Endothelial cell (in vitro differentiated cells): ENCODE measurements at places on chromosomes 12 and 14. TPM values are rescaled to one million over a fixed set of nuclear protein-coding genes. Genes with fewer than 3 reads are reported as not detected.

DNA sequence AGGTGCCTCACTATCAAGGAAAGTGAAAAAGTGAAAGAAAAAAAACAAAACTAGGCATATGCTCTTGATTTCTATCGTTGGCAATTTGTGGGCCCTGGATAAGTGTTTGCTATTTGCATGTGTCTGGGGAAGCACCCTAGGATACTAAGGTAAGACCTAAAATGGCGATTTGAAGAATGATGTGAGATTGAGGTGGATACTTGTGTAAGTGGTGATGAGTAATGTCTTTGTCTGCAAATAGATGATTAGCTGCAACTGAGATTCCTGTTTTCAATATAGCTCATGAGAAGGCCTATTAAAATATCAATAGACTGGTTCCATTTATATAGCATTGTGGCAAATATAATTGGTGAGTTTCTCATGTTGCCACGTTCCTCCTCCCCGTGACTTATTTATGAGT is 261.7 kb downstream of the NEDD1 start:
- DNase-seq = no peak

GRCh38 chr12:46555406-46555852 is 182.9 kb upstream of the SLC38A2 start:
- no peak for DNase-seq

- DNase-seq = no peak
Observed at GRCh38 chr14:69985463-69985862, 106.2 kb downstream of the SMOC1 start.

DNA sequence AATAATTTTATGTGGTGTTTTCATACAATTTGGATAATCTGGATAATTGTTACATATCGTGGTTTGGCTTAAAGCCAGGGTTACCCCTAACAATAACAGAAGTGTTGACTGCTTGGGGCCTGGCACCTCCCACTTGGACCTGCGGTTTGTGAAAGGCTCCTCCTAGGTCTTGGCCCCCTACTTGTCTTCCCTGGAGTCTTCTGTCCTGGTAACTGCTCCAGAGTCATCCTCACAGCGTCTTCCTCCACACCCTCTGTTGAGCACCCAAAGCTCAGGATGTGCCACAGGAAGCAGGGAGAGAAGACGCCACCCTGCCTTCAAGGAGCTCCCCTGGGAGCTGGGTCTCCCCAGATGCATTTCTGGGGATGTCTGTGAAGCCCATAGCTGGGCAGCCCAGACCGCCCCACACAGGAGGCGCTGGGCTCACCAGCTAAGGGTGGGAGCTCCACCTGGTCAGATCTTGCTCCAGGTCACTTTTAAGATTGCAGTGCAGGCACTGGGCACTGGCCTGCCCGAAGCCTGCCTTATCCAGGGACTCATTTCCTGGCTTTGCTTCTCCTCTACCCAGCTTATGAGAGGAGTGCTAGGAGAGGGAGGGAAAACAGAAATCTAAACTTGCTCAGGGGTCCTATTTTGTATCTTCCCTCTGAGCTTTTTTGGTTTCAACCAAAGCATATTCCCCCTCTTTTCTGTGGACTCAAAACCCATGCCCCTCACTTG is 98.2 kb downstream of the ZFP36L1 start:
- no peak for DNase-seq

DNA sequence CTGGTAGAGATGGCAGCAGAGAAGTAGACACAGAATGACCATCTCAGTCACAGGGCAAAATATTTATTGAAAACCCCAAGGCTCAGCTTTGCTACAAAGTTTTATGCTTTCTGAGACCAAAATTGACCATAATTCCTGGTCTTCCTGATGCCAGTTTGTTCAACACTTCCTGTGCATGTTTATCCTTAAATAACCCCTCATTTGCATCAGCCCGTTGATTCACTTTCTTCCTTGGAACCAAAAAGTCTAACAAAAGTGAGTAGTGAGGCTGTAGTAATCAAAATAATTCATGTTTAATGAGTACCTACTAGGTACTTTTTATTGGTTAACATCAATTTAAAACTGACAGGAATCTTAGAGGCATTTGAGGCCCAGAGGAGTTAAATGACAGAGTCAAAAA is 51.7 kb downstream of the TRHDE start:
- DNase-seq = no peak

Gene CD163L1
- total RNA-seq = 0.69 TPM

DNA sequence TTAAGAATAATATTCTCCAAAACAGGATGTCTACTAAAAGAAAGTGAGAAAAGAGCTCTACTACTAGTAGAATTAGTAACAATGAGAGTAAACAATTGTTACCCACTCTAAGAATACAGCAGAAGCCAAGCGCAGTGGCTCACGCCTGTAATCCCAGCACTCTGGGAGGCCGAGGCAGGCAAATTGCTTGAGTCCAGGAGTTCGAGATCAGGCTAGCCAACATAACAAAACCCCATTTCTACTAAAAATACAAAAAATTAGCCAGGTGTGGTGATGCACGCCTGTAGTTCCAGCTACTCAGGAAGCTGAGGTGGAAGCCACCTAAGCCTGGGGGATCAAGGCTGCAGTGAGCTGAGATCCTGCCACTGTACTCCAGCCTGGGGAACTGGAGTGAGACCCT is 4.7 kb downstream of the DNAJC14 start:
- DNase-seq = no peak

Gene PCED1B
- 9.7 TPM for total RNA-seq

Gene GDF11
- 9.3 TPM for total RNA-seq

DNA sequence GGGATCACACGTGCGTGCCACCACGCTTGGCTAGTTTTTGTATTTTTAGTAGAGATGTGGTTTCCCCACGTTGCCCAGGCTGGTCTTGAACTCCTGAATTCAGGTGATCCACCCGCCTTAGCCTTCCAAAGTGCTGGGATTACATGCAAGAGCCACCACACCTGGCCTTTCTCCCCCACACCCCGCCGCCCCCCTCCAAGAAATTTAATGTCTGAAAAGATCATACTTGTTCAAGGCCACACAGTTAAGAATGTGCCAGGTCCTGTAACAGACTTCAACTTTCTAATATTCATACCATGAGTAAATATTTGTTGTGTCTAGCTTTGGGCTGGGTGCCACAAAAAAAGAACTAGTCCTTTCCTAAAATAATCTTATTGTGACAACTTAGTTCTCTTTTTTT is 9.1 kb downstream of the GATC start:
- no peak for DNase-seq

GRCh38 chr12:106841510-106842302 is 67.2 kb downstream of the RIC8B start:
- peak; percentile 32 for DNase-seq

DNA sequence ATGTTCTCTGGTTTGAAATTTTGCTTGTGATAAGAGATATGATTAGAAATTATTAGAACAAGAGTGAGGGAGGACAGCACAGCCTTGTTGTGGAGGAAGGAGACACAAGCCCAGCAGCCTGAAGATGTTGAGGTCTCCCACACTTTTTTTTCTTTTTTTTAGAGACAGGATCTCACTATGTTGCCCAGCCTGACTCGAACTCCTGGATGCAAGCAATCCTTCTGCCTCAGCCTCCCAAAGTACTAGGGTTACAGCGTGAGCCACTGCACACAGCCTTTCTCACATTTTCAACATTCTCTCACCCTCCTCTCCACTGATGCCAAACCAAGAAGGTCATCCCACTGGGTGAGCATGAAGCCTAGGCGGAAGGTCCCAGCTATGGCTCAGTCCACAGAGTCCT is 4.9 kb upstream of the KRT8 start:
- DNase-seq = no peak

Gene FOXG1
- total RNA-seq = 1.8 TPM

GRCh38 chr14:93970585-93970964 is 5.8 kb downstream of the ASB2 start:
- DNase-seq = no peak

DNA sequence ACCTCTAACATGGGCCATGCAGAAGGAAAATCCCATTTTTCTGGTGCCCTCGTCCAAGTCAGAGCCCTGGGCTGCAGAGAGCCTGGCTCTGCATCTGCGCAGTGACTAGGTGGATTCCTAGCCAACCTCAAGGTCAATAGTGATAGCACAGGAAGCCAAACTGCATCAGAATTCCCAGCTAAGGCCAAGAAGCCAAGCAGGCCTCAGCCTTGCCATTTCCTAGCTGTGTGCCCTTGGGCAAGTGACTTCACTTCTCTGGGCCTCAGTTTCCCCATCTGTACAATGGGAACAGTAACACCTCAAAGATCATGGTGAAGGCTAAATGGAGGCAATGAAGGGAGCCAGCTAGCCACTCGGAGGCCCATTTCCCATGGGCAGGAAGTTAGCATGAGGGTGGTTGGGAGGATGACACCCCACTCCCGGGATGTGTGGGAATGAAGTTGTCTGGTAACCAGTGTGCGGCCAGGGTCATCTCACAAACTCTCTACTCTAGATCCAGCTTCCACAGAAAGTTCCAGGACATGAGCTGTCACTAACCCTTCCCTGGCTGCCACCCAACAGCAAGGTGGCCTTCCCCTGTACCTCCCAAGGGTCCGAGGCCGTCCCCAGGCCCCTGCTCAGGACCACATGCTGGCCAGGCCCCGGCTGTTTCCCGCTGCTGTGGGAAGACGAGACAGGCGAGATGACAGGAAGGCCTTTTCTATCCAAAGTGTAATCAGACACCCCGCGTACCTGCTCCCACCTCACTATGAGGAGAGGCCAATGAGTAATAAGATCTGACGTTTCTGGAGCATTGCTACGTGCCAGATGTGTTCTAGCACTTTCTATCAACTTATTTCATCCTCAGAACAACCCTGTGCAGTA is 125.7 kb downstream of the SCARB1 start:
- DNase-seq = no peak

DNA sequence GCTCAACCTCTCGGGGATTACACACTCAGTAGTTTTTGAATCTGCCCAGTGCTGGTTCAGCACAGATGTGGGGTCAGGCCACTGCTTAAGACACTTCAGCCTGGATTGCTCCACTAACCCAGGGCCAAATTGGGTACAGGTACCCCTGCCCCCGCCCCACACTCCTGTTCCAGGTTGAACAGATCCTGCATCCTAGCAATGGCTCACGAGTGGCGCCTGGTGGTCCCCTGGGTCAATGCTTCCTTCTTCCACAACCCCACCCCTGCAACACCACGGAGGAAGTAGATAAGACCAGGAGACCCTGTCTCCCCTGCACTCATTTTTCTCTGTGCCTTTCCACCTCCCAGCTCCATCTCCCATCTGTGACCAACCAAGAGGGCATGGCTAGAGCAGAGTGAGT is 108.4 kb downstream of the ESRRB start:
- no peak for DNase-seq

Gene KCNH5
- 0.13 TPM for total RNA-seq

DNA sequence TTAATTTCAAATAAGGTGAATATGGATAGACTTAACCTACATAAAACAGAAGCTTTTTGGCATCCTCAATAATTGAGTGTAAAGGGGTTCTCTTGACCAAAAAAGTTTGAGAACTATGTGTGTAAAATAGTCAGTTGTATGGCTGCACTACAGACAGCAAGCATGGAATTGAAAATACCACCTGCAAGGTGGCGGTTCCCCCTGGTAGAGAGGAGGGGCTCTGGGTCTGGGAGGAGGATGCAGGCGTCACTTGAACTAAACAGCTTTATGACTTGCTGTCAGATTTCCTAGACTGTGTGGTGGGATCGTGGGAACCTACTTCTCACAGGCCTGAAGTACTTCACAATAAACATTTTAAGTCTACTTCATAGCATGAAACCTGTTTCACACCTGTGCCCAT is 6.3 kb downstream of the EVL start:
- no peak for DNase-seq

Gene TTC8
- total RNA-seq = 10.0 TPM

DNA sequence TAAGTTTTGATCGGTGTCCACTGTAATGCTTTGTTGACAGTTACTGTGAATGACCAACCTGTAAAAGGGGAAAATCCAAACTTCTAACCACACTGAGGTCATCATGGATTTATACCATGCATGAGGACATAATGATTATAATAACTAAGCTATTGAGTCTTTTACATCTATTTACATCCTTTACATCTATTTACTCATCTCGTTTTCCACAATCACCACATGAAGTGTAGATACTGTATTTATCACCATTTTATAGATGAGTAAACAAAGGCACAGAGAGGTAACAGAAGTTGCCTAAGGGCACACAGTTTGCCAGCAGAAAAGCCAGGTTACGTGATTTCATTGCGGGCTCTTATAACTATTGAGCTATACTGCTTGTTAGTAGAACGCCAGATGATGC is 27.9 kb upstream of the EID3 start:
- DNase-seq = no peak

- DNase-seq = no peak
Observed at GRCh38 chr12:12954356-12954755, 2.4 kb upstream of the GPRC5D start.

- DNase-seq = no peak
Observed at GRCh38 chr14:58749066-58749669, 111.4 kb downstream of the DACT1 start.

- no peak for DNase-seq
Observed at GRCh38 chr12:24479131-24479530, 469.8 kb downstream of the BCAT1 start.

DNA sequence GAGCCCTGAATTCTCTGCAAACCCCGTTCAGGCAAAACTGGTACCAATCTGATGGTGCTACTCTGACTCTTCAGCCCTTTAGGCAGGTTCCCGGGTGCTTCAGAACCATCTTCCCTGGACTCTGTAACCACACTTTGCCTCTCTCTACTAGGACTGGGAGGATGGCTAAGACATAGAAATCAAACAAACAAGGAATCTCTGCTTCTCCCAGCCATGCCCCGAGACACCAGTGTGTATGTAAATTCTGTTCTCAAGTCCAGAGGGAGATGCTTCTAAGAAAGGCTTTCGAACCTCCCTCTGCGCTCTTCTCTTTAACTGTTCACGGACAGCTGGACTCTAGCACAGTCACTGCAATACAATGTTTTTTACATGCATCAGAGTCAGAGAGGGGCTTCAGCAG is 1.9 kb upstream of the KCNK10 start:
- DNase-seq = no peak

Gene KRT78
- total RNA-seq = not detected

DNA sequence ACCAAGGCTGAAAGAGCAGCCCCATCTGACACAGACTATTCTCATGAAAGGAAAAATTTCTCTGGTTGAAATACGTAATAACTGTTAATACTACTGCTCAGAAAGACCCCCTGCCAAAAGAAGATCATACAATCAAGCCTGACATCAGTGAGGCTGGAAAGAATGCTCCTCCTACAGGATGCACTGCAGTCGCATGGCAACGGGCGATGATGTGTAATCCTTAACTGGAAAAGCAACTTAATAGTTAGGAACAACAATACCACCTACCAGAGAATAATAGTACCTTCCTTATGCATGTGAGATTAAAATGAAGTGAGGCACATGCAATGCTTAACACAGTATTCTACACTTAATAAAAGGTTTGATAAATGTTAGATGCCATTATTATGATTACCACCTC is 1.2 kb upstream of the GOLGA5 start:
- no peak for DNase-seq

GRCh38 chr14:99772371-99773283 is 20.6 kb upstream of the EML1 start:
- DNase-seq = no peak
